CD4-positive, alpha-beta memory T cell (primary cell): ENCODE measurements at places on chromosomes 13 and 19. TPM values are rescaled to one million over a fixed set of nuclear protein-coding genes. Genes with fewer than 3 reads are reported as not detected.

Gene KLK12
- not detected for total RNA-seq

Gene CERS1
- total RNA-seq = not detected

Gene CUL4A
- 75.5 TPM for total RNA-seq

Gene ZNF446
- 19.5 TPM for total RNA-seq

Gene OR7G2
- not detected for total RNA-seq

Gene CGB8
- total RNA-seq = not detected

Gene ZNF154
- total RNA-seq = 7.2 TPM
